ENCODE measurements at places on chromosomes 4 and X.
A peak's percentile ranks its signal among the peaks of the same experiment; 100 is the strongest.

- no peak for DNase-seq
Measured at GRCh38 chr4:187128222-187128621, 404.6 kb upstream of the FAT1 start.

GRCh38 chr4:156377036-156377710, 423.5 kb upstream of the CTSO start:
- no peak for DNase-seq

- DNase-seq = no peak
Measured at GRCh38 chr4:150068300-150068960, 9.8 kb upstream of the DCLK2 start.

- no peak for DNase-seq
Measured at GRCh38 chrX:17039826-17040225, 93.4 kb downstream of the REPS2 start.

DNA sequence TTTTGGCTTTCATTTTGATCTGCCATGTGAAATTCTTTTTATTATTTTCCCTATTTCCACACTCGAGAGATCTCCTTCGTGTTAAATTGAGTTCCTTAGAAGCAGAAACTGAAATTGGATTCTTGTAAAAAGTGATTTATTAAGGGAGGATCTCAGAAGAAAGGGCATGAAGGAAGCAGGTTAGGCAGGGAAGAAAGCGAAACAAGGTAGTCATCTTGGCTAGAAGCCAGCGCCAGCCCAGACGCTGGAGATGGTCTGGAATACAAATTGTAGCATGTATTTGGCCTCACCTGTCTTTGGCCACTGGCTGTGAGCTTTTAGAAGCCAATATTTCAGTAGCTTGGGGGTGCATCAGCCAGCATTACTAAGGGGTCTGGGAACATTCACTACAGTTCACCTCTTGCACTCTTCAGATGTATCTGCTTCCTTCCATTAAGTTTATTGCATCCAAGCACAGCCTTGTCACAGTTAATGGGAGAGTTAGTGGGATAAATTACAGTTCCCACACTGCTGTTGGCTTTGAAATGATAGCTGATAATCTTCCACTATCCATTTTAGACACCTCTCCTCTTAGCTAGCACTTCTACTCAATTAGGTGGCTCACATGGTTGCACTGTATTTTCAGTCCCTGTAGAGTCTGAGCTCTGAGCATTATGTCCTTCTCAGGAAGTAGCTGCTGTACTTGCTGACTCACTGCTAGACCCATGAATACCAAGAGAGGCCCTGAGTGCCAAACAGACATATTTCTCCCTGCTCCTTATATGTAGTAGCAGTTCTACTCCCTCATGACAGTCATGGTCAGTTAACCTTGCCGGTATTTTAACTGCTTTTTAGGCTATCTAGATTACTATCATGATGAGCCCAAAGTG, 14.6 kb downstream of the GRXCR1 start:
- no peak for DNase-seq

DNA sequence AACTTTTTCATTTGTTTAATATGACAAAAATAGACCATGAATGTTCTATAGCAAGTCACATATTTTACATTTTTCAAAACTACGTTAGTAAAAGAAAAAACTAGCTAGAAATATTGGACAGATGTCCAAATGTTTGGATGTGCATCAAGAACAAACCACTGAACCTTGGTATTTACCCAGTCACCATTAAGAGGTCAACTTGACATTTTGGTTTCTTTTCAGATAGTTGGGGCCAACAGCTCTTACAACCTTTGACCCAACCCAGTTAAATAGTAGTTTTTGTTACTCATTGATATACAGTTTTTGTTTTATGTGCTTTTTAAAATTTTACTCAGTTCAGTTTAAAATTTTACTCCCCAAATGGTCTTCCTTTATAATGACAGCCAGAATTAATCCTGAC, 238.7 kb upstream of the TET2 start:
- DNase-seq = no peak

- DNase-seq = no peak
Measured at GRCh38 chr4:3768842-3769641, 2.9 kb downstream of the ADRA2C start.

- DNase-seq = peak; percentile 41
Measured at GRCh38 chrX:75522565-75523431, at the start of gene ZDHHC15. ZDHHC15 (minus strand) TSS chrX:75523037; CDS start chrX:75523024, 13 bp downstream.

DNA sequence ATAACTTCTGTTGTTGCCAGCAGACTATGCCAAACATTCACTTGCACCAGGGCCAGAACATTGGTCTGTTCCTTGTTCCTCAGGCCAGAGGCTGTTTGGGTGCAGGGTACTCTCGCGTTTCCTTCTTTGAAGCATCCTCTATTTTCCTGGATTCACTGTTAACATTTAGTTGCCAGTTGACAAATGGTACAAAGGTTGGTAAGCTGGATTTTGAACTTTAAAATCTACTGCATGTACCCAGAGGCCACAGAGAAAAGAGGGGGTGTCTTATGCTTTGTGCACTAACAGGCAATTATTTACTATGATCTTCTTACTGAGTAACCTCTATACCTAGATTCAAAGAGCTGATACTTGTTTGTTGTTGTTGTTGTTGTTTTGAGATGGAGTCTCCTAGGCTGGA, 12.8 kb upstream of the SAT1 start:
- no peak for DNase-seq

DNA sequence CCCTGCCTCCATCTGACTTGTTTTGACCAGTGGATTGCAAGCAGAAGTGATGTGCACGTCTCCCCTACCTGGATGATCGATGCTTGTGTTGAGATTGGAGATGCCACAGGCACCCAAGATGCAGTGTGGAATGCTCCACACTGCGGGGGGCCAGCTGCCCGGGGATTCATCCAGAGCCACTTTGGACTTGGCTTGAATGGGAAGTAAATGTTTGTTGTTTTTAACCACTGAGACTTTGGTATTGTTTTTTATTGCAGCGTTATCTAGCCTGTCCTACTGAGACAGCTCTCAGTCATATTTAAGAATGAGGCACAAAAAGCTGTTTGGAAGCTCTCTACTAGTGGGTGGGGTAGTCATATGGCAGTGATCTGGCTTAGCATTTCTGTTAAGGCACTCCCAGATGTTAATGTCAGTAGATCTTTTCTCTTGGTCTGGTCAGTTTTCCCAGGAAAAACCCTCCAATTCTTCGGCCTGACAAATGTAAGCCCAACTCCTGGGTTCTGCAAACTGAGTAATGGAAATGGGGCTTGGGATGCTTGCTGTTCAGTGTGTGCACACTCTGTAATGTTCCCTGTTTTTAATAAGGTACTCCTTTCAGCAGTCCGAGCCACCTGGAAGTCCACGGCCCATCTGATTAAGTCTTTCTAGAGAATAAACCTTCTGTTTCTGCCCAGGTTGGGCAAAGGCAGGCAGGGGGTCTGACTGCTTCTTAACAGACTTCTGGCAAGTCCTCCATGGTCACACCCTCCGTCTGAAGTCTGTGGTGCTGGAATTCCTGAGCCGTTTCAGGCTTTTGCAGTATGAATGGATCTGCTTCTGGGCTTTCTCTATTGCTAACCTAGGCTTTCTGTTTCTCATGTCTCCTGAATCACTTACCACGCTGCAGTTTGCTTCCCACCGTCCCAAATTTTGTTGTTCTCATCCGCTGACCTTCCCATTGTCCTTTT, 74.8 kb downstream of the WWC2 start:
- no peak for DNase-seq

GRCh38 chrX:41526925-41527324, 79.8 kb downstream of the NYX start:
- no peak for DNase-seq

DNA sequence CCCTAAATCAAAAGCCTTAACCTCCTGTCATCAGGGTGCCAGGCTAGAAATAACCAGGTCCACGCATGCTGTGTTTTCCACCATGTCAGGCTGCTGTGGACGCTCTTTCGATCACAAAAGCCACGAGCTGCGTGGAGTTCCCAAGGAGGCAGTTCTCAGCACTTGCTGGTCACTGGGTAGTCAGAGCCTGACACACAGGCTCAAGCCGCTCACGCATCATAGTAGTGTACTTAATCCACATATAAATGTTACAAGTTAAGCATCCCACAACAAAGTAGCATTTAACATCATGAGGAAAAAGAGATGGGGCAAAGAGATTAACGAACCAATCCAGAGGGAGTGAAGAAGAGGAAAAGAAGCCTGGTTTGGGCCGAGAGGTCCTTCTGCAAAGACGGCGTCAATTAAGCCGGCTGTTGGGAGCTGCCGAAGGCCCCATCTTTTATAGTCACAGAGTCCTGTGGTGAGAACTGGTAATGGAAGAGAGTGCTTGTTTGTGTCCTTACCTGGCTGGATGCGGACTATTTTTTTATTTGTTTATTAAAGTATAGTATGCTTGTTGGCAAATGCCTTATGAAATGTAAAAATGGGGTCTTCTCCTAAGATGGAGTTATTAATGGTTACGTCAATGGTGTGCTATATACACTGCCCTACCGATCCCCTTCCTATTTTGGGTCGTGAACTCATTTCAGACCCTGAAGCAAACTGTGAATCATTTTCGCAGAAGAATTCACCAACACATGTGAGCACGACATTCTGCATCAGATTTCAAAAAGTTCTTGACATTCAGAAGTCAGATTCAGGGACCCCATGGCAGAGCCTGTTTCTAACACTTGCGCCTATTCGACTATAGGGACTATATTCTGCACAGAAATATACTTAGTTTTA, 675 bp downstream of the PRIMPOL start:
- peak; percentile 28 for DNase-seq

GRCh38 chr4:64158648-64159326, 250.5 kb downstream of the TECRL start:
- no peak for DNase-seq

- DNase-seq = no peak
Measured at GRCh38 chr4:77578145-77578544, 27.5 kb upstream of the CXCL13 start.

GRCh38 chr4:84582302-84582987, 482 bp upstream of the CDS1 start:
- DNase-seq = peak; percentile 95

GRCh38 chrX:78960888-78961287, 15.7 kb downstream of the P2RY10 start:
- no peak for DNase-seq

- DNase-seq = no peak
Measured at GRCh38 chr4:36917413-36917812, 327.1 kb upstream of the NWD2 start.

- DNase-seq = no peak
Measured at GRCh38 chr4:70908993-70909556, 6.9 kb downstream of the MOB1B start.

DNA sequence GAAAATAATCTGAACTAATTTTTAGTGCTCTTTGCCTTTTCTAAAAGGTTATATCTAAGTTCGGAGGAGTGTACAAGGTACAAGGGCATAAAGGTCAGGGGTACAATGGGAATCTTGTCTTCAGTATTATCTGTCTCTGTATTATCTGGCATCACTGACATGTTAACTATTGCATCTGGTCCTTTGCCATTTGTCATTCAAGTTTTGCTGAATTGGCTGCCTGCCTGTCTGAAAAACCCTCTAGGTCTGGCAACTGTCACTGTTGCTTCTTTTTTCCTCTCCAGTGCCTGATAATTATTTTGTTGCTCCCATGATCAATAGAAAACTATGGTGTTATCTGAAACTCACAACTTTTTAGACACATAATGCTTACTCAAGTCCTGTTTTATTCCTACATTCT, 112.5 kb upstream of the STK26 start:
- no peak for DNase-seq

- no peak for DNase-seq
Measured at GRCh38 chr4:171473155-171473554, 340.0 kb upstream of the GALNTL6 start.

DNA sequence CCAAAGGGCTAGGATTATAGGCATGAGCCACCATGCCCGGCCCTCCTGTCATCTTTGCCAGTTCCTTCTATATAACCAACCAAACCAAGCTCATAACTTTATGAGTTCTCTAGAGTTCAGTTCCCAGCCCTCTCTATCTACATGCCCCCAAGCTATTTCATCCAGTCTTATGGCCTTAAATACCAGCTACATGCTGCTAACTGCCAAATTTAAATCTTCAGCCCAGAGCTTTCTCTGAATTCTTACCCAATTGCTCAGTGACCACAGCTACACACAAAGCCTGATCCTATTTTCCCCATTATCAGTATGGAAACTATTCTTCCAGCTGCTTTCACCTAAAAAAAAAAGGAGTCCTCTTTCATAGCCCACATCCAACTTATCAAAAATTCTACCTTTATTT, 23.1 kb downstream of the TMEM184C start:
- no peak for DNase-seq

DNA sequence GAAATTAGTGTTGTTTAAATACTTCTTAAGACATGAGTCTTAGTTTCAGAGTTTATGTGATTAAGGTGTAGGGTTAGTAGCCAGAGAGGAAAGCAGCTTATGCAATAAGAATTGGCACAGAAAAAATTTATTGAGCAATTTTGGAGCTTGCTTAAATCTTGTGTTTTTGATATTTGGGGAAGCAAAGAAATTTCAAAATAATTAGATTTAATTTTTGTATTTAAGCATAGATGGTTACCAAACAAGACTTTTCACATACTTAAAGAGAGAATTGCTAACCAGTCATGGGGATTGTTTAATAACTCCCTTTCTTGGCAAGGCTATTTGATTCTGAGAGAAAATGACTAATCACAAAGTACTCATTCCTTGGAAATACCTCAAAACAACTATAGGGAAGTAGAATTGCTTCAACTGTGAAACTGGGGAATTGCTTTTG, 202.0 kb upstream of the GRID2 start:
- no peak for DNase-seq

DNA sequence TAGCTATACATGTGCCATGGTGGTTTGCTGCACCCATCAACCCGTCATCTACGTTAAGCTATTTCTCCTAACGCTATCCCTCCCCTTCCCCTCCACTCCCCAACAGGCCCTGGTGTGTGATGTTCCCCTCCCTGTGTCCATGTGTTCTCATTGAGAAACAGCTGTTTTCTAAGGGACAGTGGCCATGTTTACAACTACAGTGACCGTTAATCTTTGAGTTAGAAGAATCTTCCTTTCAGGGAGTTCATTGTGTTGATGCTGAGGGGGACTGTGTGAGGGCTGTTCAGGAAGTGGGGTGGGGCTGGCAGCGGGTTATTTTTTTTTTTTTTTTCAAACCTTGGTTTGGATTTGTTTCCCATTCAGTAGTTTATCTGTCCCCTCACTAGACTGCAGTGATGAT, 179.9 kb downstream of the NHS start:
- DNase-seq = no peak

GRCh38 chr4:48902266-48902665, 4.3 kb downstream of the OCIAD2 start:
- no peak for DNase-seq

DNA sequence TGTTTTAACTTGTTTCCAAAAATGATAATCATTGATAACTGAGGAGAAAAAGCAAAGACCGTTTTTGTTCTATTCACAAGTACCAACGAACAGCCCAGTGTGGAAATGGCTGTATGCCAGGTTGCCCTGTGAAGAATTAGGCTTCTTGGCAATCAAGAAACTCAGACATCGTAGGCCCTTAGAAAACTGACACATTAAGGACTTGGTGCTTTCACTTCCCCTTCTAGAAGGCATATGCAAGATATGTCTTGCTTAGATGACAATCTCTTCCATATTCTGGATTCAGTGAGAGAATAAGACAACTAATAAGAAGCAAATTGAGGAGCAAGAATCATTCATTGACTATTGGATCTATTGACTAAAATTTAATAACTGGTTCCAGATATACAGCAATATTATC, 56.6 kb downstream of the ANAPC10 start:
- no peak for DNase-seq

Measured in naive thymus-derived CD8-positive, alpha-beta T cell (primary cell).